ENCODE measurements at places on chromosomes 4 and X.

DNA sequence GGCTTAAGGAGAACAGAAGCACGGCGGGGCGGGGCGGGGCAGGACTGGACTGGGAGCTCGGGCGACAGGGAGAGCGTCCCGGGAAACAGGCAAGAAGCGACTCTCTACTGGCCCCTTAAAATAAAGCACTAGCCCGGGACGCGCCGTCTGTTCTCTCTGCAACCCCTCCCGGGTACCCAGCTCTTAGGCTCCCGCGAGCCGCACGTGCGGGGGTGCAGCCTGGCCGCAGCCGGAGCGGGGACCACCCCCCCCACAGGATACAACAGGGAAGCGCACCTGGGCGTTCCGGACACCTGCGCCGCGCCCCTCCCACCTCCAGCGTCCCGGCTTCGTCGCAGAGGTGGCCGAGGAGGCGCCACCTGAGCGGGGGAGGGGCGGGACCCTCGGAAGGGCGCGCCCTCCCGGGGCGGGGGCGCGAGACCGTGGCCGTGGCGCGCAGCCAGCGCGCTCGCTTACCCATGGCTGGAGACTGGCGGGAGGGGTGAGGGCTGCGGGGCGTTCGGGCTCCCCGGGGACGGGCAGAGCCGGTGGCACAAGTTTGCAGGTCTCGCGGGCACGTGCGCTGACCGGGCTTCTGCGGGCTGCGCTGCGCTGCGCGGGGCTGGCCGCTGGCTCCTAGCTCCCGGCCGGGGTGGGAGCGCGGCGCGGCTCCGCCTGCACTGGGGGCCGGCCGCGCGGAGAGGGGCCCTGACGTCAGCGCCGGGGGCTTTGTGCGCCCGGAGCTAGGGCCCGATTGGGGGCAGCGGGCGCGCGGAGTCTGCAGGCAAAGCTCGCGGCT lies 91.5 kb downstream of the GEMIN8 start:
- no peak for DNase-seq

DNA sequence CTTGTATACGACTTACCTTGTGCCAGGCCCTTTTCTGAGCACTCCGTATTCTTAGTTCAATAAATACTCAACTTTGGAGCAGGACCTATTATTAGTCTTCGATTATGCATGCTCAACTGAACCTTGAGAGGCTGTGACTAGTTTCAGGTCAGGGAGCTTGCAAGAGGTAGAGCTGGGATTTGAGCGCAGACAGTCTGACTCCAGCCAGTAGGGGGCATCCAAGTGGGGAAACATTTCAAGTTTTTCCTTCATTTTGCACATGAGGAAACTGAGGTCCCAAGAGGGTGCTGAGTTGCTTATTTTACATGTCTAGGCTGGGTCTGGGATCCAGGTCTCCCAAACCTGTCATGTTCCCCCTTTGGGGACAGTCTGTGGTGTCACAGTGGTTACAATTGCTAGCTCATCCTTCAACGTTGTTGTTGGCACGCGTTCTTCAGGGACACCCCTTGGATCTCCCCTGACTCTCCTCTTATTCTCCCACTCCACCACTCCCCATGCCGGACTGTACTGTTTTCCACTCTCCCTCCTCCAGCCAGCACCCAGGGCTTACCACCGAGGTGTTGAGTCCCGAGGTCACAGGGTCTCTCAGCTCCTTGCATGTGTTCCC lies 6.7 kb upstream of the PRICKLE3 start:
- no peak for DNase-seq

GRCh38 chr4:8050555-8051206 lies 107.9 kb downstream of the ABLIM2 start:
- no peak for DNase-seq

DNA sequence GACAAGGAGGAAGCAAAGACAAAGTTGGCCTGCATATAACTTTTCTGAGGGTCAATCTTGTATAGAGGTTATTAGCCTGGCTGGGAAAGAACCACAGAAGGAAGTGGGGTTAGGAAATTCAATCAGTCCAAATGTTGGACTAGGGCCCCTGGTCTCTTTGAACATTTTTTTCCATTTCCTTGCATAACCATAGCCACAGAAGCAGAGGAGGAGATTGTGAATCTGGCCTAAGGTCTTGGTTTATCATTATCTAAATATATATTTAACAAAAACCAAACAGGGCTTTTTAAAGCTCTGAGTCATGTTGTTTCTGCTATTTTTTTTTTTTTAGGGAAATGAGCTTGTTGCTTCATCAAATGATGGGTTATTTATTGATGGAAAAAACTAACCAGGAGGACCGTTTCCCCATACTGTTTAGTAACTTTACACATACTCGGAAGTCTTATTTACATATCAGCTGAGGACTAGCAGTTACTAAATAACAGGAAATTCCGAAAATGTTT lies 97.7 kb upstream of the ACSL4 start:
- DNase-seq = no peak

DNA sequence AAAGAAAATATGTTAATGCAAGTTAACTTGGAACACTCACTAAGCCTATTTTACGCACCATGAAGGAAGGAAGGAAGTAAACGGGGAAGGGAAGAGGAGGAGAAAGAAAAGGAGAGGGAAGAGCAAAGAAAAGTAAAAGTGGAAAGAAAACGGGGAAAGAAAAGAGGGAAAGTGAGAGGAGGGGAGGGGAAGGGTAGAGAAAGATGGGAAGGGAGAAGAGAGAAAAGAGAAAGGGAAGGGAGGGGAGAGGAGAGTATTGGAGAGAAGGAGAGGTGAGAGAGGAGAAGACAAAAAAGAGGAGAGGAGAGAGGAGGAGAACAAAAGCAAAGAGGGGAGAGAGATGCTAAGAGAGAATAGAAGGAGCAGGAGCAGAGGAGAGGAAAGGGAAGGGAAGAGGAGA lies 224.1 kb downstream of the SLITRK2 start:
- no peak for DNase-seq

DNA sequence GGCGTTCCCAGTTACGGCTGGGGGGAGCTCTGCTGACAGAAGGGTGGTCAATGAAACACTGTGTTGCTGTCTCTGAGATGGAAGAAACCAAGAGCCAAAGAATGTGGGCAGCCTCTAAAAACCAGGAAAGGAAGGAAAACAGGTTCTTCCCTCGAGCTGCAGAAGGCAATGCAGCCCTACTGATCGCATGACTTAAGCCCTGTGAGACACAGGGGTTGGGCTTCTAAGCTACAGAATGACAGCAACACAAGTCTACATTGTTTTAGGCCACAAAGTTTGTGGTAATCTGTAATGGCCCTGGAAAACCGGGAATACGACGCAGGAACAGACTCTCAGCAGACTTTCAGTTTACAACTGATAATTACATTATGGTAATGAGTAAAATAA lies 38.2 kb upstream of the MTNR1A start:
- no peak for DNase-seq

- DNase-seq = no peak
Observed at GRCh38 chr4:99633772-99634171, 23.9 kb downstream of the C4orf54 start.

DNA sequence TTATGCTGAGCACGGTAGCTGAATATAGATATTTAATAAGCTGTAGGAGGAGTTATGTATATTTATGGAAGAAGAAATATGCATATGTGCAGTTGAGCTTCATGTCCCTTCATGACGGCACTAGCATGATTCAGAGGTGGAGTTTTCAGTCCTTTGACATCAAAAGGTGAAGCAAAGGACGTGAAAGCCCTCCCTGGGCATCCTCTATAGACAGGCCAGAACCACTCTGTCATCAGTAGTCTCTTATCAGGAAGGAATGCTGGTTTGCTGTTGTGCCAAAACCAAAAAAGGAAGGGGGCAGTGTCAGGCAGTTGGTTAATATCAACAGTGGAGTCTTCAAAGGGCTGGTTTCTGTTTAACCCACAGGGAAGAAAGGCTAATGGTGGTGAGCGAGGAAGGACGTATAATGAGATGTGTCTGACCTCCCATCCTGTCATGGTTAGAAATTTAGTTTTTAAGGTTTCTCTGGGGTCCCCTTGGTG lies 23.5 kb upstream of the IL2 start:
- no peak for DNase-seq

DNA sequence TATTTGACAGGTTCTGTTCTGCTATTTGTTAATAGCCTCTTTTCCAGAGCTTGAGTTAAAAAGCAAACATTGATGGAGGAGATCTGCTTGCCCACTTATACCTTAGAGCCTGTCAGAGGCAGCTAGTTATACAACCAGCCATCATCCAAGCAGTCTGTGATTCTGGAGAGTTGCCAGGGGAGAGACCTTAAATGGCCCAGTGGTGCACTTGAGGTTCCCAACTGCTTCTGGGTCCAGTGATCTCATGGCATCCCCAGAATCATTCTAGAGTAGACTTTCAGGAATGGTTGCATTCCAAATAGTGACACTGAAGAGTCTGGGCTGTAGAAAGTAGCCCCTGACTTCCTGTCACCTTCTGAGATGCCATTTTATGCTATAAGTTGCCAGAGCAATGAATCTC lies 160.7 kb downstream of the FHIP1A start:
- DNase-seq = no peak

DNA sequence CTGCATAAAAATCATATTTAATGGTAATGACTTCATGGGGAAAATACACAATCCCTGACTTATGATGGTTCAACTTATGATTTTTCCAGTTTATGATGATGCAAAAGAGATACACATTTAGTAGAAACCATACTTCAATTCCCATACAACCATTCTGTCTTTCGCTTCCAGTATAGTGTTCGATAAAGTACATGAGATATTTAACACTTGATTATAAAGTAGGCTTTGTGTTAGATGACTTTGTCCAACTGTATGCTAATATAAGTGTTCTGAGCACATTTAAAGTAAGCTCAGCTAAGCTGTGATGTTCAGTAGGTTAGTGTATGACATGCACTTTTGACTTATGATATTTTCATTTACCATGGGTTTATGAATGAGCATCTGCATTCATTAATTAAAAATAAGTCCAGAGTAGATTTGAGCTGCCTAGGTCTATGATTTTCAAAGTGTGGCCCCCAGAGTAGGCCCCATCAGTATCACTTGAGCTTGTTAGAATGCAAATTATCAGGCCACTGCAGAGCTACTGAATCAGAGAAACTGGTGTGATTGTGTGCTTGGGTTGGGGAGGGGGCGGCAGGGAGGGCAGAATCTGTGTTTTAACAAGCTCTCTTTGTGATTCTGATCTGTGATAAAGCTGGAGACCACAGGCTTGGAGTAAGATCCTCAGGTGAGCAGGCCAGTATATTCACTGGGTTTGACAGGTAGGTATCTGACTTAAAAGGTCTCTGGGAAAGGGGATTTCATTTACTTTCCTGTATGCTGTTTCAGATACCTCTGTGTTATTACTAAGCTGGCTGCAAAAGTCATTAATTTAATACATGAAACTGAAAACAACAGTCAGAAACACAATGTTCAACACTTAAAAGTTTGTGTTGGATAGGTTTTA lies 8.4 kb downstream of the ATP10D start:
- DNase-seq = no peak

DNA sequence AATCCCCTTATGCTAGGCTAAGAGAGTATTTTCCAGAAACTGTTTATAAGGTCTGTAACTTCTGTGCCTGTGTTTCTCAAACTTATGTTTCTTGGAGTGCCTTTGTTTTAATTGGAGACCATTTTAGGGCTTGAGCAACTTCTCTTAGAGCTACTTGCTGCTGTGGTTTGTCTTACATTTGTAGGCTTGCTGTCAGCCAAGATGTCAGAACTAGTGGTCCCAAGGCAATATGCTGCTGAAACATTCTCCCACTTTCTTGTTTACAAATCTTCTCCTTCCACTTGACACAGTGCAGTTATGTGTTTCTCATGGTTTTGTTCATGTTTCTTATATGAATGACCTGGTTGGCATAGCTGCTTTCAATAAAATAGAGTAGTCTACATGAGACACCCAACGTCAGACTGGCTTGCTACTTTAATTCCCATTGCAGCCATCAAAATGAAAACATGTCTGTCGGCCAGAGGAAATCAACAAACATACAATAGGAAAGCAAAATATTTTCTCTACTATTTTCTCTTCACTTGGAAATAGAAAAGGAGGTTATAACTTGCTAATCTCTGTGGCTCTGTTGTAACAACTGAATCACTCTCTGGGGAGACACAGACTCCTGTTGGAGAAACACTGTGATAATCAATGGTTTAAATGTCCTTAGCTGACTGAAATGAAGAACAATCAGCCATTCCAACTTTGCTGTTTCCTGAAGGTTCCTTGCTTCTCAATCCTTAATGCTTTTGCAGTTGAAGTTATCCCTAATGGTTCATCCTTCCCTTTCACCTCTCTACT lies 426.4 kb downstream of the PDGFC start:
- no peak for DNase-seq

- no peak for DNase-seq
Observed at GRCh38 chr4:127558489-127559407, 74.0 kb upstream of the INTU start.

DNA sequence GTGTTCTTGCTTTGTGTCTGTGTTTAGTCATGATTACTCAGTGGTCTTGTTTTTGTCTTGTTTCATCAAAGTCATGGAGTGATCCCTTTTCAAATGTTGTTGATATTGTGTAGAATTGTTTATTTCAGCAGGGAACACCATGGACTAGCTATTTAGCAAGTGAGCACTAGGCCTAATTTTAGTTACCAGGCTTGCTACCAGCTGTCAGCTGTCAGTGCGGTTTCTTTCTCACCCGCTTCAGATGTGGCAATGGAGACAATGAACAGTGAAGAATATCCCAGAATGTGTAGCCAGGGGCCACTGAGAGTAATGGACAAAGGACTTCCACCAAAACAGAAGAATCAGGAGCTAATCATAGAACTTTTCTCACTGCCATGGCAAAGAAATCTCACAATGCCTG lies 432.8 kb upstream of the FMR1 start:
- DNase-seq = no peak

Measured in effector CD8-positive, alpha-beta T cell (primary cell).